ENCODE measurements at places on chromosomes 7 and 10.

GRCh38 chr10:66799474-66799873 lies 126.4 kb upstream of the LRRTM3 start:
- no peak for DNase-seq

GRCh38 chr10:103616705-103617601 lies 123.4 kb downstream of the NEURL1 start:
- peak; percentile 74 for DNase-seq

DNA sequence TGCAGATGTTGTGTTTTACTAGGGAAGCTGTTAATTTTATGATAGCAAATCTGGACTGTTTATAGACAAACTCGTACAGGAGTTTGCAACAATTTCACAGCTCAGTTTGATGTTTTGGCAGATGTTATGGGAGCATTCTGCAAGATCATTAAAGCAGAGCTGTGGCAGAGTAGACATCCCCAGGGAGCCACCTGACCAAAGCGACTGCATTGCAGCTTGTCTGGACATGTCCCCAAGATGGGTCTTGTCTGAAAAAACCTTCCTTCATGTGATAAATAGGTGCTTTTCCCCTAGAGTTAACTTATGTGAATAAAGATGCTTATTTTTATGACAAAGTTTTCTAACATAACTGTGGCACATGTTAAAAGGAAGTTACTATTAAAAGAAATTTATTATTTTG lies 91.2 kb upstream of the GPR141 start:
- no peak for DNase-seq

GRCh38 chr7:119964788-119965542 lies 308.0 kb upstream of the KCND2 start:
- DNase-seq = no peak

- DNase-seq = no peak
Measured at GRCh38 chr7:116528008-116528789, 3.4 kb downstream of the CAV1 start.

DNA sequence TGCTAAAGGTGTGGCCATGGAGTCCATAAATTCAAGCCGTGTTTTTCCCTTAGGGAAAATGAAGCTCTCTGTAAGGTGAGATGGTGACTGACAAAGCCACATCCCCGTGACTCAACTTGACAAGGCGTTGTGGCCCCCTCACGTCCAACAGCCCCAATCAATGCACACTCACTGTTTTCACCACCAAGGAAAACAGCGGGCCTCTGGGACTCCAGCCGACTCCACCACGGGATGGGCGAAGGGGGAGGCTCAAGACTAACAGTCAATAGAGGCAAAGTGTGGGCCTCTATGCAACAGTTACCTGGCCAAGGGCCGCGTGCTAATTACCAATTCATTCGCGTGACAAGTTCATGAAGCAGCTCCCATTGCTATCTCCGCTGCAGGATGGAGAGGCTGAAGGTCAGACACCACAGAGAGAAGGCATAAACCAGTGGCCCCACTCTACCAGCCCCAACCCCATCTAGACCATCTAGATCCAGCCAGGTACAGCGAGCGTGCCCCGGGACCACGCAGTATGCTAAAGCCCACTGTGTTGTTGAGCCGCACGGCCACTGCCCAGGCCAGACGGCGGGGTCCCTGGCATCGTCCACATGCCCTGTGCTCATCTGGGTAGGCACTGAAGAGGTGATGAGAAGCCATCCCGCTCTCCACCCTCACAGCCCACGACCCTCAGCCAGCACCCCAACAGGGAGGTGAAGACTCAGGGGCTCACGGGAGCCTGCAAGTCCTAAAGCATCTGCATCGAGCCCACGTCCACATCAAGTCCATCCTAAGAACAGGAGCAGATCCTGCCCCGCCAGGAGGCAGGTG lies 76.1 kb downstream of the PROSER2 start:
- no peak for DNase-seq

DNA sequence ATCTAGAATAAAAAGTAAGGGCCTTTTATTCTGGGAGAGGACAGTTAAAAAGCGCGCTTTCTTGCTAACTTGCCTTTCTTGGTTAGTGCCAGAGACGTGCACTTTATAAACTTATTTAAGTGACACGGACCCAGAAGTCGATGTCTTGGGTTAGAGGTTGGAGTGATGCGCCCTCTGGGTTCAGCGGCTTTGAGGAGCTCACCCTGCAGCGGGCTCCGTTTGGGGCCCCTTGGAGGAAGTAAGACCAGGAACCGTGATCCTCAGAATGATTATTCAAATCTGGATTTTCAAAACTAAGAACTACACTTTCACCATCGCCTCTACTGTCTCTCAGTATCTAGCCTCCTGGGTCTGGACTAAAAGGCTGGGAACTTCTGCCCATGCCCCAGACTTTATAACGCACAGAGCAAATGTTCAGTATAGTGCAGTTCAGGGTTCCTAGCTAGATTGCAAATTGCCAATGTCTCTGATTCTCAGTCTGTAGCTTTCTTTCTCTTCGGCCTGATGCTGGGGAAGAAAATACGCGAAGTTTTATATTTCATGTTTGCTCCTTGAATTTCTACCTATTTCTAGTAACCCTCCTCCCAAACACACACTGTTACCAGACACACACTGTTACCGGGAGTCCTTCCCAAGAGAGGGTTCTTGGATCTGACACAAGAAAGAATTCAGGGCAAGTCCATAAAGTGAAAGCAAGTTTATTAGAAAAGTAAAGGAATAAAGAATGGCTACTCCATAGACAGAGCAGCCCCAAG lies 18.6 kb upstream of the SMO start:
- DNase-seq = no peak

DNA sequence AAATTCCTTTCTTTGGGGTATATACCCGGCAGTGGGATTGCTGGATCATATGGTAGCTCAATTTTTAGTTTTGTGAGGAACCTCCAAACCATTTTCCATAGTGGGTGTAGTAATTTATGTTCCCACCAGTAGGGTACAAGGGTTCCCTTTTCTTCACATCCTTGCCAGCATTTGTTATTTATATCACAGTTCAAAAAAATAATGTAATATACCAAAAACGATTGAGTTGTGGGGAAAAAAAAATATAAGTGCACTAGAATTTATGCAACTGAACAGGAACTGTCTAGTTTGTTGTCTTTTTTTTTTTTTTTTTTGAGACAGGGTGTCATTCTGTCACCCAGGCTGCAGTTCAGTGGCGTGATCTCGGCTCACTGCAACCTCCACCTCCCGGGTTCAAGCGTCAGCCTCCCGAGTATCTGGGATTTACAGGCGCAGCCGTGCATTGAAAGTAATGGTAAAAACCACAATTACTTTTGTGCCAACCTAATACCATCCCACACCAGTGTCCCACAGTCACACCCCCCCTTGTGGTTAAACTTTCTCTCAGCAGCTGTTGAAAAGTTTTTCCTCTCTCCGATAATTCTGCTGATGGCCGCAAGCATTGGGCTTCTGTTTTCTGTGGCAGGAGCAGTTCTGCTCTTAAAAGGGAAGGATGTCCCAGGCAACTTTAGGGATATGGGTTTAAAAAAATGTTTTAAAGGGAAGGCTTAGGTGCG lies 6.8 kb upstream of the LAT2 start:
- peak; percentile 32 for DNase-seq

GRCh38 chr10:34707656-34708055 lies 107.4 kb downstream of the PARD3 start:
- DNase-seq = no peak

- DNase-seq = no peak
Measured at GRCh38 chr10:129328546-129328945, 138.5 kb upstream of the MGMT start.

GRCh38 chr10:88118729-88119128 lies 255.3 kb downstream of the PTEN start:
- DNase-seq = no peak

DNA sequence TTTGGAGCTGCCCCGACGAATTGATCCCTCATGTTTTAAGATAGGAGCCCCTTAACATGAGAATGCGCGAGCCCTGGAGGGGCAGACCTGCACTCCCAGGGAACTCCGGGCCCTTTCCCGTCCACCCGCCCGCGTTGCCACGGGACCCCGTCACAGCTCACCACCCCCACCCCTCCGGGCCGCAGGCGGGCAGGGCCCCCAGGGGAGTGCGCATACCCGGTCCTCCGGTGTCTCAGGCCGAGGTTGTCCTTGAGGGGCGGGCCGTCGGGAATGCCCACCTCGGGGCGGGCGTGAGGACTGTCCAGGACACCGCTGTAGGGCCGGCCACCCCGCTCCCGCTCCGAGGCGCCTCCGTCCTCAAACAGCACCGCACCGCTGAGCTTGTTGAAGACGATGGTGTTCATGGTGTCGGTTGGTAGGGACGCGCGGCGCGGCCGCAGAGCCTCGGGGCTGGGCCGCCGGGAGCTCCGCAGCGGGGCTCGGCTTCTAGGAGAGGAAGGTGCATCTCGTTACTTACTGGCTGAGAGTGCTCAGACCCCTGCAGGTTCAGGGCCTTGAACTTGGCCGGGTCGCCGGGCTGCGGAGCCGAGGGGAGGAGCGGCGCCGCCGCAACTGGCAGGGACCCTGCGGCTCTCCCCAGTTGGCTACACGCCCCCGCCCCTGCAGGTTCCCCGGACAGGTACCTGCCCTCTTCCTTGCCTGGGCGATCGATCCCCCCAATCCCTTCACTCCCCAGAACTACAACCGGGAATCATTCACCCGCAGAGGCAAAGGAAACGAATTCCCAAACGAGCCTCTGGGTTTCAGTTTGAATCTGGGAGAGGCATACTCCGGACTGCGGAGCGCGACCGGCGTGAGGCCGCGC lies 2.4 kb downstream of the MKX start:
- DNase-seq = no peak
